ENCODE measurements at places on chromosomes 16 and 17. TPM values are rescaled to one million over a fixed set of nuclear protein-coding genes. Genes with fewer than 3 reads are reported as not detected.

- DNase-seq: no peak
These were observed 93.9 kb upstream of the NLRP1 start for GRCh38 chr17:5678171-5678570.

DNA sequence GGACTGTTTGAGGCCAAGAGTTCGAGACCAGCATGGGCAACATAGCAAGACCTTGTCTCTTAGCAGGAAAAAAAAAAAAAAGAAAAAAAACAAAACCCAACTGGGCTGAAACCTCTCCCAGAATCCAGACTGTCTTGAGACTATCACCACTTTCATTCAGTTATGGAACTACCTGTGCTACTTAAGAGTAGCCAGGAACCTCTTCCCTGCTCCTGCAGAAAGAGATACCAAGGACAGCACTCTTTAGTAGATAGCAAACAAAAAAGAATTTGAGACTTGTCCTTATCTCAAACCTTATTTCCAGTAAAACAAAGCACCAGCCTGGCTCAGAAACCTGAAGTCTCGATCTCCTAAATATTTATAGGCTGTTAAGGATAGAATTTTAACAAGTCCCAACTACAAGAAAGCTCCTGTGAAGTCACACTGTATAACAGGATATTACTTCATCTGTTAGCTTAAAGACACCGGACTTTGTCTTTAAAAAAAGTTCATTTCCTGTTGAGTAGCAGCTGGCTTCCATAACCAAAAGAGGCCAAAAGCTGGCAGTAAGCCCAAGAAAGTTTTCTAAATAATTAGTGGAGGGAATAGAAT lies 5.1 kb downstream of the CDR2 start:
- peak; percentile 69 for DNase-seq

DNA sequence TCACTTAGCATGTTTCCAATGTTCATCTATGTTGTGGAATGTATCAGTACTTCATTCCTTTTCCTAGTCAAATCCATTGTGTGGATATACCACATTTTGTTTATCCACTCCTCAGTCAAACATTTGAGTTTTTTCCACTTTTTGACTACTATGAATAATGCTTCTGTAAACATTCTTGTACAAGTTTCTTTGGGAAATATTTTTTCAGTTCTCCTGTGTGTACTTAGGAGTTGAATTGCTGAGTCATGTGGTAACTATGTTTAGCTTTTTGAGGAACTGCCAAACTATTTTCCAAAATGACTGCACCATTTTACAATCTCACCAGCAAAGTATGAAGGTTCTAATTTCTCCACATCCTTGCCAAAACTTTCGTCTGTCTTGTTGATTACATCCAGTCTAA lies 223.7 kb upstream of the AXIN2 start:
- DNase-seq: peak; percentile 91

DNA sequence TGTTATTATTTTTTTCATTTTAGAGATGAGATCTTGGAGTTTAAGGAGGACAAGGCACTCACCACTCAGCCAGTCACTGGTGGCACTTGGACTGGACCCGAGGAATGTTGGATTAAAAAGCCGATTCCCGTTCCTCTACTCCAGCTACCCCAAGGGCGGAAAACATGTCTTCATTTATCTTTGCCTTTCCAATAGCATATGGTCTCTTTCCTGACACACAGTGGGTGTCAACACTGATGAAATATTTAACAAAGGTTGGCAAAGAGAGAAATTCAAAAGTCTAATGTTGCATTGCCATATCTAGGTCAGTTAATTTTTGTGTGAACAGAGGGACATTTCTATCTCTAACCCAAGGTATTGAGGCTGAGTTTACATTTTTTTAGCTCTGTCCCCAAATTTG lies 459.7 kb downstream of the RBFOX1 start:
- DNase-seq: no peak

DNA sequence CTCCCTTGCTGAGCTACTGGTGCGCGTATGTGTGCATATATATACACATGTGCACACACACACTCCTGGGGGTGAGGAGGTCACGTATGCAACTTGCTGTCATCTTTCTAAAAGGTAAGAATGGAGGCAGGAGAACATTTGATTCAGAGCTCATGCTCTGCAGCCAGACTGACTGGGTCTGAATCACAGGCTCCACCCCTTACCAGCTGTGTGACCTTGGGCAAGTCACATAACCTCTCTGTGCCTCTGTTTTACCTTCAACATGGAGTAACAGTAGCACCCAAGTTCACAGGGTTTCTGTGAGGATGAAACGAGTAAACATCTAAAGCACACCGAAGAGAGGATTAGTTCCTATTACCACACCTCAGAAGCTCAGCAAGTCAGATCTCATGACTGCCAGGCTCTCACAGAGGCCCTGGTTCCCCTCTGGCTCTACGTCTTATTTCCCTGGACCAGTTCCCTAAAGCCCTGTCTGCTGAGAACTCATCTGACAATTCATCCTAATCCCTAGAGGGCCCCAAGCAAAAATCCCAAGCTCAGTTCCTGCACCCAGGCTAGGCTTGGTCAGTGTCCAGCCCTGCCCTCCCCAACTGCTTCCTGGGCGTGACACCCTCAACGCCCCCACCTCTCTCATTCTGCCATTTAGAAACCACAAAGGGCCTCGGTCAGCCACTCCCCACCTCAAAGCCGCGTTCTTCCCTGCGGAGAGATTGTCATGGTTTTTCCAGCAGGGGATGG lies 28.7 kb downstream of the ABR start:
- DNase-seq: no peak

- DNase-seq: no peak
These were observed 386.0 kb downstream of the SLC39A11 start for GRCh38 chr17:72706396-72706981.

- no peak for DNase-seq
These were observed 92.4 kb downstream of the DNAH9 start for GRCh38 chr17:11690681-11691080.

- no peak for DNase-seq
These were observed 99.5 kb downstream of the CHD9NB start for GRCh38 chr16:52953215-52953614.

- peak; percentile 84 for DNase-seq
These were observed 834 bp downstream of the FLYWCH1 start for GRCh38 chr16:2912330-2913199.

DNA sequence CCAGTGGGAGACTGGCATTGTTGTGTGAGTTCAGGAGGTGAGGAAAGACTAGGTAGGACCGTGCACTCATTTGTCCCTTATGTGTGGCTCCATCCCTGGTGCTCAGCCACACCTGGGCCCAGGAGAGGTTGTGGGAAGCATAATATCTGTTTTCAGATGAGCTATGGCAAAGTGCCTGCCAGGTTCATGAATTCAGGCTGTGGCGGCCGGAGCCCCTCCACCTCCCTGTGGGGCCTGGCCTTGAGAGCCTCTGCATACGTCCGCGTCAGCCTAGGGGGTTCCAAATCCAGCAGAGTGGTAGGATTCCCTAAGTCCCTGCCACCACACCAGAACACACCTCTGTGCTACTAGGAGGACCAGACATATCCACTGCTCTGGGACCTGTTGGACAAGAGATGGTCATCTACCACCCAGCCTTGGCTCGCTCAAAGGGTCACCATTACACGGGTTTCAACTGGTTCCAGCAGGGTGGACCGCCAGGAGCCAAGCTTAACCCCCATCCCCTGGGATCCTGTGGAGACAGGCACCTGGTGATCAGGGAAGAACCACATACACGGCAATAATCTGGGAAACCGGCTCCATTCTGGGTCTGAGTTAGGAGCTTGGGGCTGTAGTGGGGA lies 2.0 kb downstream of the B3GNT9 start:
- no peak for DNase-seq

DNA sequence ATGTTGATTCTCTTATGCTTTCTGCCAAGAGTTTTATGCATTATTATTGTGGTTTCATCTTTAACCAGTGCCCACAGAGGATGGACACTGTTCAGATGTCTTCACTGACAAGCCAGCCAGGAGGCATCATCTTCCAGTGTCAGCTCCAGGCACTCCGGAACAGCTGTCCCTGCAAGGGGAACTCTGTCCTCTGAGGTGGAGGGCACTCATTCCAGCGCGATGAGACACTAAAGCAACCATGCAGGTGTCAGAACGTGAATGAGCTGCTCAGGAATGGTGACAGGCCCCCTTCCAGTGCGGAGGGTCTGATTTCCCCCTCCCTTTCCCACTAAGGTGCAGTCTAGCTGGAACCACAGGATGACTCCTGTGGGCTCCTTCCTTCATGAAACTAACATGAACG lies 117.5 kb downstream of the NOG start:
- DNase-seq: no peak

GRCh38 chr17:76843703-76844484 lies 24.3 kb upstream of the MGAT5B start:
- DNase-seq: peak; percentile 26

DNA sequence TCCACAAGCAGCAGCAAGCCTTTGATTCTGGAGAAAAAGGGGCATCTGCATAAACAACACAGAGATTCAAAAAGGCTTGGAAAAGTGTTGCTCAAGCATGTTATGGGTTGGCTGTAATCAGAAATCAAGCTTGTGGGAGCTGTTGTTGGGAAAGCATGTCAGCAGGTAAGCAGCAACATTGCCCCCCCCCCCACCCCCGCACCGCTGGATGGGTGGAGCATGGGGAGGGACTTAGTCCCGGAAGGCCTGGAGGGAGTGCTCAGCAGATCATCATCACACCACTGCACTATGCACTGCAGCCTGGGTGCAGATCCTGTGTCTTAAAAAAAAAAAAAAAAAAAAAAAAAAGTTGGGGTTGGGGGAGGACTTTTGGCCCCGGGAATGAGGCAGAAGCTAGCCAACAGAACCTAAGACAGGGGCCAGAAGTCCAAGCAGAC lies 16.8 kb upstream of the AKAP1 start:
- DNase-seq: no peak

GRCh38 chr17:48626245-48627117 lies at the start of gene HOXB9:
TSS of gene HOXB9 (minus strand) at chr17:48626358. CDS start at chr17:48626269, 89 bp downstream.
- DNase-seq: peak; percentile 51

- DNase-seq: peak; percentile 70
These were observed 5.0 kb downstream of the TBKBP1 start for GRCh38 chr17:47698749-47699535.

GRCh38 chr16:50246299-50247122 lies 19.8 kb upstream of the ADCY7 start:
- DNase-seq: peak; percentile 43

GRCh38 chr17:82790391-82790790 lies 38.5 kb downstream of the TBCD start:
- no peak for DNase-seq

- DNase-seq: no peak
These were observed 34.6 kb downstream of the NME2 start for GRCh38 chr17:51200846-51201245.

- no peak for DNase-seq
These were observed 30.4 kb downstream of the COX4I1 start for GRCh38 chr16:85829751-85830445.

GRCh38 chr17:38322897-38323296 lies 20.9 kb downstream of the GPR179 start:
- DNase-seq: no peak

HSD17B1 gene
- 2.3 TPM for total RNA-seq

NACA2 gene
- not detected for total RNA-seq

CPHXL2 gene
- not detected for total RNA-seq

CACNG1 gene
- not detected for total RNA-seq

POLG2 gene
- total RNA-seq: 3.7 TPM

TBC1D3G gene
- total RNA-seq: not detected

KRT39 gene
- not detected for total RNA-seq

TMIGD1 gene
- total RNA-seq: not detected

CRLF3 gene
- total RNA-seq: 18.6 TPM

HS3ST6 gene
- not detected for total RNA-seq

CISD3 gene
- total RNA-seq: 7.2 TPM

CCL8 gene
- not detected for total RNA-seq
